Motor neuron (in vitro differentiated cells): ENCODE measurements at places on chromosomes 12 and 14.

- ATAC-seq, result no peak
Observed at GRCh38 chr12:58645946-58646345, 274.4 kb downstream of the LRIG3 start.

- no peak for ATAC-seq
Observed at GRCh38 chr12:77795699-77796098, 35.0 kb upstream of the NAV3 start.

DNA sequence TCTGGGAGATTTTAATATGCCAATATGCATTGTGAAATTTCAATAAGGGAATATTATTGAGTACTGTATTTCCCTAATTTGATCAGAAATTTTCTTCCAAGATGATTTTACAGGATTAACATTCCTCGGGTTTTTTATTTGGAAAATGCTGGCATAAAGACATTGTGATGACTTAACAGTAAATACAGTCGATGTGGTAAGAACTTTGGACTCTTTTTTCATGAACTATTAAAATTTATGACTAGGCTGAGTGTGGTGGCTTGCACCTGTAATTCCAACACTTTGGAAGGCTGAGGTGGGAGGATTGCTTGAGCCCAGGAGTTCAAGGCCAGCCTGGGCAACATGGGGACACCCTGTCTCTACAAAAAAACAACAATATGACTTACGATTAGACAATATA, 197.1 kb upstream of the RASSF8 start:
- ATAC-seq, result no peak

- ATAC-seq, result no peak
Observed at GRCh38 chr14:96830946-96831345, 33.8 kb downstream of the VRK1 start.

DNA sequence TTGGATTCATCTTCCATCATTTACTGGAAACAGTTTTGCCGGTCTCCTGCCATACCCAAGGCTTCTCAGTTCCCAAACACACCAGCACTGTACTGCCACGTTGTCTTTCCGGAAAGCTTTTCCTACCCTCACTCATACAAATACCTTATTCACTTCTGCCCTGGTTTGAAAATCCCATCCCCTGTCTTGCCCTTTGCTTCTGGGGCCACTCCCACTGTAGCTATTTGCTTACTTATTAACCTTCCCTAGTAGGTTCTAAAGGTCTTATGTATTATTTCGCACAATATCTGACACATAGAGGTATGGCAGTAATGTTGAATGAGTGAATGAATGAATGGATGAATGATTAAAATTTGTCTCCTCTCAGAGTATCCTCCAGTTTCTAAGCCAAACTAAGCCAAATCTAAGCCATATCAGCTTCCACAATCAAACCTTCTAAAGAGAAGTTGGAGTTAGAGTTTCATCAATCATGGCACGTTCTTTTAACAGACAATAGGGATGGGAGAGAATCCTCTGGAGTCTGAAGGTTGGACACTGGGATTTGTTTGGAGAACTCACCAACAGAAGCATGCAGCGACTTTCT, 18.6 kb downstream of the TSPAN8 start:
- ATAC-seq, result no peak

DNA sequence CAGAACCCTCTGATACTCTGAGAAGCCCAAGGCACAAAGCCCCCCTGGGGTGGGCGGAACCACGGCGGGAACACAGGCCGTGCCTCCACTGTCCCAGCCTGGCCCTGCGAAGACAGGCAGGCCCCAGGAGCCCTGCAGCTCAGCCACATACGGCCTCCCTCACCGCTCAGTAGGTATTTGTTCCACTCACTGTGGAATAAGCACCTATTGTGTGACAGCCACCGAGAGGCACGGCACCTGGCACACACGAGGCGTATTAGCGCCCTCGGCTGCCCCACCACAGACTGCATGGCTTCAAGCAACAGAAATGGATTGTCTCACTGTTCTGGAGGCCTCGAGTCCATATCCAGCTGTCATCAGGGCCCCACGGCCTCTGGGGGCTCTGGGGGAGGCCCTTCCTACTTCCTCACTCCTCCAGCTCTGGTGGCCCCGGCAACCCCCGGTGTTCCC, 66.3 kb downstream of the NCOR2 start:
- peak; percentile 59 for ATAC-seq

DNA sequence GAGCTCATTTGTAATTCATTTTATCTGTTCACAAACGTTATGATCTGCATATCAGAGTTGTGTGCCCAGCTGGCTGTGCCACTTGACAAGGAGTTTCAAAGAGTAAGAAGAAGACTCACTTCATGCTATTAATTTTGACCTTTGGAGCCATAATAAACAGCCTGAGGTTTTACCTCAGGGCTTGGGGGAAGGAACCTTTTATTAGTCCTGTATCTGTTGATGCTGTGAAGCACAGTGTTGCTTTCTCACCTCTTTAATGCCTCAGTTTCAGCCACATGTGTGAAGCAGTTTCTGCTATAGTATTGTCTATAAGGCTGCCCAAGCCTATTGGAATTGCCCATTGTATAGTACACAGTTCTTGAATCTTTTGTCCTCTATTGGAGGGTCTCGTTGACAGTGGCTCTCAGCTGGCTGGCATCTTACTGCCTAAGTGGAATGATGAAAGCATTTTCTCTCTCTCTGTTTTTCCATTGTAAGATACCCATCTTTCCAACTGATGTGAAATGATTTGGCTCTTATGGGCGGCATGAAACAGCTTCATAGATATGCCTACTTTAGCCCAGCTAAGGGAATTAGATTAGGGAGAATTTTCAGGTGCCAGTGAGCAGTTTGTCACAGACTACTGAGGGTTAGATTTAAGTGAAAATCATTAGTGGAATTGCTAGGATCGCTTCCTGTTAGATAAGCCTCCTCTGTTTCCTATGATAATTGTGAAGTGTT, 34.7 kb downstream of the GPATCH2L start:
- ATAC-seq, result peak; percentile 27

DNA sequence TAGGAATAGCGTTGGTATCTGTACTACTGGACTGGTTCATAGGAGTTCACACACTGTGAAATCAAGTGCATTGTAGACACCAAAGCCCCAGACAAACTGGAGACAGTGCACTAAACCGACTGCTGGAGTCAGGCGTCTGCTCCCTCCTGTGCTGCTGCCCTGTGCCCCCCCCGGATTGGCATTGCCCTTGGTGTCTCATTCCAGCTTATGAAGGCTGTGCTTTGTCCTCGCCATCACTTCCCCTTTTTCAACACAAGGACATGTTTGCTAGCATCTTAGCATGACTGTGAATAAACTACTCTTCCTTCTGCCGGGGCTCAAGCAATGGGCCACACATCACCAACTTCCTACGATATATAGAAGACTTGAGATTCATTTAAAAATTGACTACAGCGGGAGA, 84.0 kb downstream of the TMCC3 start:
- ATAC-seq, result no peak

DNA sequence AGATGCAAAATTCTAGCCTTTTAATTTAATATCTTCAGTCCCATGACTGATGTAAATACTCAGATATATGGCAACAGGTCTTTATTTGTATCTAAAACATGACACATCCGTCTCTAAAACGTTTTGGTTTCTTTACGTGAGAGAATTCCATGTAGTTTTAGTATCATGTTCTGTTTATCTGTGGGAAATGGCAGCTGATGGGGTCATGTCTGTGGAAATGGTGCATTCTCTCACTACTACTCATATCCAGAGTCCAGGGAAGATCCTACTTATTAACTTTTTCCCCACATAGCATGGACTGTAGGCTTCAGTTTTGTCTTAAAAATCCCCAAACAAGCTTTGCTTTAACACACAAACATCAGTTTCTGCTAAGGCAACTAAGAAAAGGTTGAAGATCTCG, 53.8 kb downstream of the SPTLC2 start:
- no peak for ATAC-seq

DNA sequence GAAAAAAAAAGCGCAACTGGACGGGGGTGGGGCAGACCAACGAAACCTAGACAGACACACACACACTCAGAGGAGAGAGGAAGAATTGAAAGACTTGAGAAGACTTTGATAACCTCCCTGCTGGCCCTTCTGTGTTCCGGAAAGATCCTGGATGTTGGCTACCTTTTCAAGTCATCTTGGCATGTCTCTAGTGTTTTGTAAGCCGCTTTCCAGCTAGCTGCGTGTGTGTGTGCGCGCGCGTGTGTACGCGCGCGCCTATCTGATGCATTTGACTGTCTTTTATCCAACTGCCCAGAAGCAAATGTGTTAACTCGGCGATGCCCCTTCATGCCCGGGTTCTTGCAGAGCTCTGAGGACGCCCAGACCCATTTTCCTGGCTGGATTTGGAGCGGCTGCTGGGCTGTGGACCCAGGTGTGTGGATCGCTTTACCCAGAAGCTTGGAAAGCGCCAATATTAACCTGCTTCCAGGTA, 664 bp downstream of the LRFN5 start:
- peak; percentile 2 for ATAC-seq

GRCh38 chr12:116366824-116367223, 89.3 kb upstream of the MED13L start:
- no peak for ATAC-seq

DNA sequence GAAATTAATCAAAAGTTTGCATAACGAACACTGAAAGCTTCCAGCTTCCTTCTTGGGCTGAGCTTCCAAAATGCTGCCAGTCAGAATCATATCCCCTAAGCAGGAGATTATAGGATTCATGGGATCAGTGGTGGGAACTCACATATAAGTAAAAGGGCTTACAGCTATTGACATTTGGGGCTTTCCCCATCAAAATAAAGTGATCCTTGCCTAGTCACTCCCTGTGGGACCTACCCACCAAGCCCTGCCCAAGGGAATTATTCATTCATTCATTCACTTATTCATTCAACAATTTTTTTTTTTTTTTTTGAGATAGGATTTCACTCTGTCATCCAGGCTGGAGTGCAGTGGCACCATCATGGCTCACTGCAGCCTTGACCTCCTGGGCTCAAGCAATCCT, 47.5 kb upstream of the NR1H4 start:
- no peak for ATAC-seq

DNA sequence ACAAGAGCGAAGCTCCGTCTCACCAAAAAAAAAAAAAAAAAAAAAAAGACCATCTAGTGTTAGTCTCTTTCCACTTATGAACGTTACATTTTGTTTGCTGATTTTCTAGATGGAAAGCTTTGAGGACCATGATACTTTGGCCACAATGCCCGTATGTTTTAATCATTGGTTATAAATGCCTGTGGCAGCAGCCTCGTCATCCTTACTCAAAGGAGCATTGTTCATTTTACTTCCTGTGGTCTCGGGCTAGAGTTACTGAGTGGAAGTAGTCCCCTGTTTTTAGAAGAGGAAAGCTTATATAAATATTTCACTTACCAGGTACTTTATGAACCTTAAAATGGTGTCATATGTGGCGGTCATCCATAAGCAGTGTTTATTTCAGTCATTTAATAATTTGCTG, 359.9 kb downstream of the AEBP2 start:
- no peak for ATAC-seq

- no peak for ATAC-seq
Observed at GRCh38 chr14:39232554-39233415, 930 bp upstream of the MIA2 start.

- ATAC-seq, result no peak
Observed at GRCh38 chr12:31961137-31961536, 1.9 kb downstream of the RESF1 start.

DNA sequence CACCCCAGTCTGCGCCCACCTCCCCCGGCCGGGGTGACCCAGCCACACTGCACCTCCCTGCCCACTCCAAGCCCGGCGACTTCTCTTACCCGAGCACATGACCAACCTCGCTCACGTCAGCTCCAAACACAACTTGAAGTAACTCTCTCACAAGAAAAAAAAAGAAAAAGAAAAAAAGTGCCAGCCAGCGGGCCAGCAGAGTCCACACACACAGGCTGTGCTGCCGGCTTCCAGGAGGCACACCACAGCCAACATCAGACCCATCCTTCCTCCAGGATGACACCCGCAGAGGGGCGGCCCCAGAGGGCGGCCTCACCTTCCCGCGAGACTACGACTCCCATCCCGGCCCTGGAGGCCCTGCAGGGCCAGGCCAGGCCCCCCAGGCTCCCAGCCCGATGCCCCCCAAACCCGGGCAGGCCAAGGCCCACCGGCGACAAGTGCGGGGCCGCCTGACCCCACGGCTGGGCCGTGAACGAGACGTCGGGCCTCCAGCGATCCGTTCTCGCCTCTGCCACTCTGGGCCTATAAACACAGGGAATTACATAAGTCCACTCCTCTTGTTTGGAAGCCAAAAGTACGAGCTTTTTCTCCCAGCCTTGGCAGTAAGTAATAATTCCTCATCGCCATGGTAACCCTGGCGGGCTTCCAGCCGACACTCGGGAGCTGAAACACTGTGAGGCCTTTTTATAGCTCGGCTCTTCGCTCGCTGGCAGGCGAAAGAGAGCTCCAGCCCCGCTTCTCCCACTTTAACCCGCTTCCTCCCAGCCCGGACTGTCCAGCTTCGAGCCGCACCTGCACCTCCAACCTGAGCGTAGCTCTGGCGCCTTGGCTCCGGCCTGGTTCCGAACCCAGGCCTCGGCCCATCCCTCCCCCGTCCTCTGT, 49.1 kb downstream of the NCOR2 start:
- ATAC-seq, result peak; percentile 53

DNA sequence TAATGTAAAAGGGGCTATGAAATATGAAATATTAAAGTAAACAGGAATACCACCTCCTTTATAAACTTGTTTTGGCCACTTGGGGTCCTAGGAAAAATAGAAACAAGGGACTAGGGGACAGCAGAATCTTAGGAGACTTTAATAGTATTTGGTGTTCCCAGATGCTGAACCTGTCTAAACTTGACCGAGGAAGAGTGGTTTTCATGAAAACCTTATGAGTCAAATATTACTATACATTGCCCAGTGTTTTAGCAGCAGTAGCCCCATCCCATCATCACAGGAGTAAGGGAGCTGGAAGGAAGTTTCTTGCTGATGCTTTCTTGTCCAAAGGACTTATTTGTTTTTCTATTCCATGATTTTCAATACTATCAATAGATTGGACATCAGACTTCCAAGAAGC, 177.5 kb upstream of the CAND1 start:
- no peak for ATAC-seq

DNA sequence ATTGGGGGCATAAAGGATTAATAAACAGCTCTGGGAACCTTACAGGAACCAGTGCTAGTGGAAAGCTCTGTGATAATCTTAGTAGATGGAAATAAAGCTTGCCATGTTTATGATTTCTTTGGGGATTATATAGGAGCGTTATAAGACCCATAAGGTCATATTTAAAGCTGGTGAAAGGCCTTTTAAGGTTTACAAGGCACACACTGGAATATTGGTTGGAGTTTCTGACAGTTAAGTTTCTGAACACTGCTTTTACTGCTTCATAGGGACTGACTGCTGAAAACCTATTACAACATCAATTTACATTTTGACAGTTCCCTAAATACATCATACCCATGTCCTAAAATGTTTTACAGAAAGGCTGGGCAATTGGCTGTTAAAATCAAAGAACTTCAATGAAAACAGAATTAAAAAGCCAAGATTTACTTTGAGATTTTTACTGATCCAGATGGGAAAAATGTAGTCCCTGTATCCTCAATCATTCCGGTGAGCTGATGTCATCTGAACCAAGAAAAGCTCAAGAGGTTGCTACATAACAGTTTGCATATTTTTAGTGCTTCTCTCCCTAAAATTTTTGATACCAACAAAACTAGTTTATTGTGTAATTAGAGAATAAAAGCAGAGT, 153.7 kb upstream of the IGF1 start:
- ATAC-seq, result peak; percentile 5

GRCh38 chr12:127336416-127336815, 930.6 kb upstream of the TMEM132C start:
- ATAC-seq, result no peak
